H1 (cell line): ENCODE measurements at places on chromosomes 2 and 18.
A peak's percentile ranks its signal among the peaks of the same experiment; 100 is the strongest.

DNA sequence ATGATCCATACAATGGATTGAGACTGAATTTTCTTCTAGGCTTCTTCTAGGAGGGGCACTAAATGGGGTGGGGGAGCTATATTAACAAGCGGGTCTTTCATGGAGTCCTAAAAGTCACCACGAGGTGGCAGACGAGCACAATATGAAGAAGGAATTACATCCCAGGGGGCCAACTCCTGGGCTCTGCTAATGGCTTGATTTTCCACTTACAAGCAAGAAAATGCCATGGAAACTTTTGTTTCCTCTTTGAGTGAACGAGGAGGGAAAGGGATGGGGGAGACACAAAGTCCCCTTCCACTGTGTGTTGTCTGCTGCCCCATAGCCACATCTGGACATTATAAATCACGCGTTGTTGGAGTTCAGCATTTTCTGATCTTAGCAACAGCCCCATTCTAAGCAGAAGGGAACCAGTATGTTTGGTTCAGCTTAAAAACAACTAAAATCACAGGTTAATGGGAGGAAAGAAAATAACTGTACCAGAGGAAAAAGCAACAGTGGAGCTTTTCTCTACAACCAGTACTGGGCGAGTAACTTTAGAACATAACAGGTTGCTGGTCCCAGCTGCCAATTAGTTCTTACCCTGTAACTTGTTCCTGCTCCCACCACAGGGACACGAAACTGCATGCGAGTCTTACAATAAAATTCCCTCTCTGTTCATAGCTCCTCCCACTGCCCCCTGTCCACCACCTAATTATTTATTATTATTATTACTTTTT is 285.0 kb upstream of the PARD3B start:
- H3K4me3 ChIP-seq = no peak overlapping the region
- DNase-seq = peak; percentile 57
- H3K36me3 ChIP-seq = no peaks in the 10 kb centered on the region
- H3K27me3 ChIP-seq = no peaks in the 10 kb centered on the region
- H3K27ac ChIP-seq = no peak overlapping the region

DNA sequence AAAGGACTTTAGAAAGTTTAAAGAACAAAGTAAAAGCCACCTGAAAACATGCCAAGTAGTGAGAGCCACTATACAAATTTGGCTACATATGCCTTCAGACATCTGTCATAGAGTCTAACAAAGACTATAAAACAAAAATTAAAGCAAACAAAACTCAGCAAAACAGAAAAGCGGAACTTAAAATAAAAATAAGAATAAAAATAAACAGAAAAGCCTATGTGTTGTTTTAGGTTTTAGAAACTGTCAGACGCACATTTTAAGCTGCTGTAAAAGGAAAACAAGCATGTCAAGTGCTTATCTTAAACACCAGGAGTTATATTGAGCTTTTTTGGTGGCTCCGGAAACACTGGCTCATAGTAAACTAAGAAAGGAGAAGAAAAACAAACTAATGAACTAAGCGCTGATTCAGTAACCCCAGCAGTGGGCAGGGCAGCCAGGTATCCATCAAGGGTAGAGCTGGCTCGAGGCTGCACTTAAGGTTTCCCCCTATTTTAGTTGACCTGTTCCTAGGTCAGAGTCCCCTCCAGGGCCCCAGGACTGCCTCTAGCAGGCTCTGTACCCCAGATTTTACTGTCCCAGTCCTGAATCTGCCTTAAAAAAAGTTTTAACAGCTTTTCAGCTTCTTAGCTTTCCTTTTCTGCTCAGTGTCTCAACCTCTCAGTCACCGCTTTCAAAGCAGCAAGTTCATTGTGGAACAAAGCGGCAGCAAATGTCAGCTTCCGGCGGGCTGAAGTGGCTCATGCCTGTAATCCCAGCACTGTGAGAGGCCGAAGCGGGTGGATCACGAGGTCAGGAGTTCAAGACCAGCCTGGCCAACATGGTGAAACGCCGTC is 15.4 kb upstream of the RMC1 start:
- no peaks in the 10 kb centered on the region for H3K27me3 ChIP-seq
- H3K27ac ChIP-seq = no peak overlapping the region
- H3K36me3 ChIP-seq = no peaks in the 10 kb centered on the region
- no peaks in the 10 kb centered on the region for H3K4me1 ChIP-seq
- H3K4me3 ChIP-seq = no peak overlapping the region
- no peak for DNase-seq

GRCh38 chr2:17107871-17108270 is 410.4 kb downstream of the RAD51AP2 start:
- DNase-seq = no peak
- no peak overlapping the region for H3K27ac ChIP-seq
- H3K36me3 ChIP-seq = no peaks in the 10 kb centered on the region
- H3K4me3 ChIP-seq = no peak overlapping the region
- no peaks in the 10 kb centered on the region for H3K4me1 ChIP-seq

- peaks cover 4% of the 10 kb centered on the region for H3K36me3 ChIP-seq
- no peak overlapping the region for H3K27ac ChIP-seq
- no peaks in the 10 kb centered on the region for H3K4me1 ChIP-seq
- no peak overlapping the region for H3K4me3 ChIP-seq
Measured at GRCh38 chr2:39524061-39524460, 87.0 kb upstream of the MAP4K3 start.

DNA sequence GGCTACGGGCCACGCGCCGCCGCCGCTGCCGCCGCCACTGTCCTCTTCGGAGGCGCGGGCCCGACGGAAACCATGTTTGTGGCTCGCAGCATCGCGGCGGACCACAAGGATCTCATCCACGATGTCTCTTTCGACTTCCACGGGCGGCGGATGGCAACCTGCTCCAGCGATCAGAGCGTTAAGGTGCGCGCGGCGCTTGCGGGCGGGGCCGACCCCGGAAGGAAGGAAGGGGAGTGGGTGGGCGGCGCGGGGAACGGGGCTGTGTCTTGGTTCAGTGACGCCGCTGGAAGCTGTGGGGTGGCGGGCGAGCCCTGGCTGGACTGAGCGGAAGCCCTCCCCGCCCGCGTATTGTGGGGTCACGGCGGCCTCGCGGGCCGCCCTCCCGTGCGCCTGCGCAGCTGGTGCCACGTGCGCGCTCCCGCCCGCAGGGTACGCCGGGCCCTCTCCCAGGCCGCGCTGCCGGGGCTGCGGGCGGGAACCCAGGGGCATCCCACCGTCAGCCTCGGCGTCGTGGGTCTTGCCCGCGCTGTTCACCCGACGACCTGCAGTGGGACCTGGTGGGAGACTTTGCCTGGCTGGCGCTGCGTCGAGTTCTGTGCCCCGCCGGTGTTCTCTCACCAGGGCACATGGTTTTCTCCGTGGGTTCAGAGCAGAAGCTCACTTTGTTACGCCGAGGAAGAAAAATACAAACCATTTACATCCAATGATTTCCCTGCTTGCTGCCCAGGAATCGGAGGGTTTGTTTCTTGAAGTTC is 416 bp downstream of the SEH1L start:
- peak overlapping the region; percentile 68 for H3K4me3 ChIP-seq
- DNase-seq = peak; percentile 66
- no peaks in the 10 kb centered on the region for H3K27me3 ChIP-seq

DNA sequence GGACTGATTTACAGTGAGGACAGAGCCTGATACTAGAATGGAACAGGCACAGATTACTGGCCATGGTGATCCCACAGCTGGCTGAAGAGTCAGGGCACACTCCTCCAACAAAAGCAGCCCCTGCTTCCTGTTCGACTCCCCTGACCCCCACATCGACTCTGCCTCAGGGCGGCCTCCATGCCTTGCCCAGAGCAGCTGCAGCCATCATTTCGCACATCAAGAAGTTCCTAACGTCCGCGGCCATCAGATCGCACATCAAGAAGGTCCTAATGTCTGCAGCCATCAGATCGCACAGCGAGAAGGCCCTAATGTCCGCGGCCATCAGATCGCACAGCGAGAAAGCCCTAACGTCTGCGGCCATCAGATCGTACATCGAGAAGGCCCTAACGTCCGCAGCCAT is 192.8 kb upstream of the PXDN start:
- H3K4me3 ChIP-seq = no peak overlapping the region
- H3K36me3 ChIP-seq = no peaks in the 10 kb centered on the region
- no peaks in the 10 kb centered on the region; the same call in 1 of the 2 replicates for H3K4me1 ChIP-seq
- no peak for DNase-seq
- no peaks in the 10 kb centered on the region for H3K27me3 ChIP-seq

GRCh38 chr2:150618245-150618895 is 130.9 kb upstream of the RND3 start:
- H3K27ac ChIP-seq = no peak overlapping the region
- H3K27me3 ChIP-seq = no peaks in the 10 kb centered on the region
- H3K4me3 ChIP-seq = no peak overlapping the region
- no peaks in the 10 kb centered on the region for H3K36me3 ChIP-seq
- no peak for DNase-seq
- no peaks in the 10 kb centered on the region for H3K4me1 ChIP-seq

DNA sequence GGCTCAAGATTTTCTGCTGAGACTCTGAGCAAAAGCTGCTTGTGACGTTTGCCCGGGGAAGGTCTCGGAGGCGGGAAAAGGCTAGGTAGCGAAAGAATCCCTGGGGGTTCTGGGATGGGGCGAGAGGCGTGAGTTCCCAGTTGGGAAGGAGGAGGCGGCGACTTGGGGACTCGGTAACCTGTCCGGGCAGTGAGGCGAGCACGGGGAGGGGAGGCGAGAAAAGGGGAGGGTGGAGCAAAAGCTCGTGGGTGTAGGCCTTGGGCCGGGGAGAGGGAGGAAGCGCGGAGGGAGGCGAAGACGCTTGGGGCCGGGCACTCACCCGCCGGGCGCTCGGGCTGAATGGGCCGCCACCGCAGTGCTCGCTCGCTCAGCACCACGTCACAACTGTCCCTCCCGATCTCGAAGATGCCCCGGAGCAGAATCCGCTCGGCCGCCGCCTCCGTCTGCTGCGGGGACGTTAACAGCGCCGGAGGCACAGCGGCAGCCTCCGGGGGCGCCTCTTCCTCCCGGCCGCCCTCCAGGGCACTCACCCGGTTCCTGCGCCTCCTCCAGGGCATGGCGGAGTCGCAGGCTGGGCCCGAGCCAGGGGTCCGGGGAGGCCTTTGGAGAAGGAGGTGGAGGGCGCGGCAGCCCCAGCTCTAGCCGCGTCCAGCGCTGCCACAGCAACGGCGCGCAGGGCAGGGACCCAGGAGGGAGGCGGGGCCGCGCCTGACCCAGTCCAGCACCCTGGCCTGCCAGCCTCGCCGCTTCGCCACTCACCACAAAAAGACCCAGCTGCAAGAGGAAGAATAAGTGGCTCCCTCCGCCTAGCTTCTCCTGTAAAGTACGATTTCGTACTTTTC is at the start of gene CERKL:
Gene CERKL, minus strand, starts transcription at position 656 of the 842 bp plus-strand sequence. Its CDS starts 99 bp downstream, at position 557.
- H3K4me1 ChIP-seq = peaks cover 7% of the 10 kb centered on the region
- peak within 1 kb of the TSS; percentile 41 for H3K4me3 ChIP-seq
- no peak within 1 kb of the TSS for H3K27ac ChIP-seq
- no peaks in the 10 kb centered on the region for H3K36me3 ChIP-seq
- H3K27me3 ChIP-seq = peaks cover 50% of the 10 kb centered on the region

DNA sequence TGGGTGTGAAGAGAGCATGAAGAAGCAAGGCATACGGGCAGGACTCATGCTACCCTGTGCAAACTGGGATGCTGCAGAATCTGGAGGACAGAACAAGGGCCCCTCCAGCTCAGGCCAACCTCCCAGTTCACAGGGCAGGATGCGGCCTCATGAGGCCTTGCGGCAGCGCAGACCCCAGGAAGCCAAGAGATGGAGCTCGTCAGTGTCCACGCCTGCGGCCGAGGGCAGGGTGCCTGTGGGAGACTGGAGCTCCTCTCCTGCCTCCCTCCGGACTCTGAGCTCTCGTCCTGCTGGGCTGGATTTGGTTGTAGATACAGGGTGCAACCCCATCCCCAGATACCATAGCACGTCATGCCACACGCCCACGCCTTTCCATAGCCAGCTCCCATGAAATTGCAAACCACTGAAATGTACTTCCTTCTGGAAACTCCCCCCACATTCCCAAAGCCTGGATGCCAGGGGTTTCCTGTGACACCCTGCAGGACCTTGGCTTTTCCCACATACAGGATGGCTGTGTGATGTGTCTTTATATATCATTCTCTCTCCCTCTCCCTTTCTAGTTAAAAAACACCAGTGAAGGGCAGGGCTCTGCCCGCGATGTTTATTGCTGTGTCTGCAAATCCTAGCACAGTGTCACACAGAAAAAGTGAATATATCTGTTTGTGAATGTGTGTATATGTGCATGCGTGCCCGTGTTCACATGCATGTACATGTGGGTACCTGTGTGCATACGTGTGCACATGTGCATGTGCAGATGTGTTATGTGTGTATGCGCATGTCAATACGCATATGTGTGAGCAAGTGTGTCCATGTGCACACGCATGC is 12.3 kb upstream of the SNTG2 start:
- no peaks in the 10 kb centered on the region for H3K36me3 ChIP-seq
- no peaks in the 10 kb centered on the region for H3K4me1 ChIP-seq
- H3K27ac ChIP-seq = 0 out of 2 replicates have a peak overlapping the region, but pooled peaks have one; percentile 24
- H3K4me3 ChIP-seq = no peak overlapping the region
- no peaks in the 10 kb centered on the region for H3K27me3 ChIP-seq
- DNase-seq = peak; percentile 43

DNA sequence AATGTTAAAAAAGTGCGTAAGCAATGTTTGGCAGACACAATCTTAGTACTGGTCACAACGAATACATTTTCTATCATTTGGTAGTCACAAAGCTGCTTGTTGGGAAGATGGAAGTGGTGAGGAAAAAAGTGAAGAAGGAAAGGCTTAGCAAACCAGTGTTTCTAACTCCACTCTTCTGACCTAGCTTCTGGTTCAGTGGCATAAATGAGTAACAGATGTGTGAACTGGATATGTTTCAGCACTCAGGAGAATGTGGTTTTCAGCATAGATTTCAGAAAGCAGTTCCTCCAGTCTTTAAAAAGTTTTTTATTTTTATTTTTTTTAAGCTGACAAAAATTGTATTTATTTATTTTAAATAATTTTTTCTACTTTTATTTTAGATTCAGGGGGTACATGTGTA is 357.1 kb downstream of the CPS1 start:
- no peak overlapping the region for H3K27ac ChIP-seq
- H3K4me3 ChIP-seq = no peak overlapping the region
- DNase-seq = no peak
- no peaks in the 10 kb centered on the region for H3K27me3 ChIP-seq

DNA sequence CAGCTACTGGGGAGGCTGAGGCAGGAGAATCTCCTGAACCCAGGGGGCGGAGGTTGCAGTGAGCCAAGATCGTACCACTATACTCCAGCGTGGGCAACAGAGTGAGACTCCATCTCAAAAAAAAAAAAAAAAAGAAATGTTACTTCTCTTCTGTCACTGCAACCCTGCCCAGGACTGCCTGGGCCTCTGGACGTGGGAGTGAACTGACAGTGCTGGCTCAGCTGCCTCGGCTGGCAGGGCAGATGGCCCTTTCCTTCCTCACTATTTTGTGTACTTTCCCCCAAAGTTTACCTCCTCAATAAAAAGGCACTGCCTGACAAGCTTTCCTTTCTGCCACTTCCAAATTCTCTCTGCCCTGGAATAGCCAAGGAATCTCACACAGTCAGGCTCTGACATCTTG is 12.5 kb upstream of the GPR155 start:
- no peak overlapping the region for H3K4me3 ChIP-seq
- H3K27me3 ChIP-seq = no peaks in the 10 kb centered on the region
- H3K4me1 ChIP-seq = peaks cover 5% of the 10 kb centered on the region; the same call in 1 of the 2 replicates
- no peaks in the 10 kb centered on the region for H3K36me3 ChIP-seq
- H3K27ac ChIP-seq = no peak overlapping the region
- DNase-seq = no peak
